ENCODE measurements at places on chromosomes 6 and 20.

GRCh38 chr6:16130437-16130891 lies 1.6 kb downstream of the MYLIP start:
- no peak for DNase-seq

DNA sequence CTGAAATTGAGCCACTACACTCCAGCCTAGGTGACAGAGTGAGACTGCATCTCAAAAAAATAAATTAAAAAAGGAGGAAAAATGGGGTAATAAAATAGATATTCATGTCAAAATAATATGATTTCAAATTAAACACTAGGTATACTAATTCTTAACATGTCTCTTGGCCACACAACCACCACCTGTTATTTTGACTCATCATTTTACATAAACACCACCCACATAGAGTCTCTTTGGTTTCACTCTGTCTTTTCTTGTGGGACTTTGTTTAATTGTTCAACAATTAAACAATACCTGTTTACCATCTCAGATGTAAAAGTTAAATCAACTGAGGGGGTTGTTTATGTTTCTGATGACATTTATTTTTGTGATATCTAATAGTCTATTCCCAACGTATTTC lies 476.8 kb upstream of the ADGRB3 start:
- no peak for DNase-seq

- DNase-seq, result no peak
Measured at GRCh38 chr6:108293527-108294296, 1.1 kb upstream of the AFG1L start.

DNA sequence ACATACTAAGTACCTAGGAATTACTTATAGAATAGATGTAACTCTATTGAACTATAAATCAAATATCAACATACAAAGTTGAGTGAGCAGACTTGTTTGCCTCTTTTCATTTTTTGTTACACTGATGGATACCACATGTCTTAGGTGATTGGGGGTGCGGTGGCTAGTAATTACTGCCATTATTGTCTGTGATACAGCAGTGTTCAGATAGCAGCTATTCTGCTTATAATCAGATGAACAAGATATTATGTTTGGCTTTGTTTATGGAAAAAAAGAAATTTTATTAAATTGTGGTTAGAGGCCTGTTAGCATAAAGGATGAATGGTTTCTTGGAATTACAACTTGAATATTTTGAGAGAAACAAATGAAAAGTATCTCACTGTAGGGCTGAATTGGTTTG lies 55.9 kb downstream of the KCNQ5 start:
- DNase-seq, result no peak

DNA sequence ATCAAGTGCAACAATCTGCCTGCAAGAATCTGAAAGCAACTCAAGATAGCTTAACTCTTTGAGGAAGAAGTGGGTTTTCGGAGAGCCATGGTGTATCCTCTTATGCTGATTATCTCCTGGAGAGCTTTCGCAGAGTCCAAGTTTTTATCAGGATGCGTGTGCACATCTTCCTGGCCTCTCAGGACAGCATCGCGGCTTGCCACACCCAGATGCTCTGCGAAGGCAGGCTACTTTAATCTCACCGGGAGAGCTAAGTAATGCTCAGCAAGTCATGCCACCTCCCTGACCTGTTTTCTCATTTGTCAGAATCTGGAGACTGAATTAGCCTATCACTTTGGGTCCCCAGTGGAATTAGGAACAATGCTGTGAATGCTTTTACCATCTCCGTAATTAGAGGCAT lies 52.9 kb downstream of the TTI1 start:
- DNase-seq, result no peak

- DNase-seq, result no peak
Measured at GRCh38 chr6:35663447-35664235, 25.1 kb downstream of the FKBP5 start.

All from naive thymus-derived CD8-positive, alpha-beta T cell (primary cell).